GM10248 (cell line): ENCODE measurements at places on chromosomes 1 and 21.

GRCh38 chr21:32566741-32567389 lies 18.5 kb downstream of the TCP10L start:
- DNase-seq: no peak

DNA sequence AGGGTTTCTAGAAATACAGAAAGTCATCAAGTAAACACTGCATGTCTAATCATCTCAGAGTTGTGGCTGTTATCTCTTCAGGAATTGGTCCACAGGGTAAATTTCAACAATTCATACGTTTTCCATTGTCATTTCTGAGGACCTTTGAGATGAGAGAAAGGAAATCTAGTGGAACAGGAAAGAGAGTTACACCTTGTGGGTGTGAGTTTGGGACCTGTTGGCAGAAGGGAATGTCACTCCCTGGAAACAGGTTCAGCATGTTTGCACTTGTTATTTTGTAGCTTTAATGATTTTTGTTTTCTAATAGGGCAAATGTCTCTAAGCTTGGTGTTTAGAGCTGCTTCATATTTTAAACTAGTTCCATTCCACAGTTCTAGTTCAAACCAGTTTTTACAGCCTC lies 5.6 kb downstream of the TMEM167B start:
- DNase-seq: no peak

DNA sequence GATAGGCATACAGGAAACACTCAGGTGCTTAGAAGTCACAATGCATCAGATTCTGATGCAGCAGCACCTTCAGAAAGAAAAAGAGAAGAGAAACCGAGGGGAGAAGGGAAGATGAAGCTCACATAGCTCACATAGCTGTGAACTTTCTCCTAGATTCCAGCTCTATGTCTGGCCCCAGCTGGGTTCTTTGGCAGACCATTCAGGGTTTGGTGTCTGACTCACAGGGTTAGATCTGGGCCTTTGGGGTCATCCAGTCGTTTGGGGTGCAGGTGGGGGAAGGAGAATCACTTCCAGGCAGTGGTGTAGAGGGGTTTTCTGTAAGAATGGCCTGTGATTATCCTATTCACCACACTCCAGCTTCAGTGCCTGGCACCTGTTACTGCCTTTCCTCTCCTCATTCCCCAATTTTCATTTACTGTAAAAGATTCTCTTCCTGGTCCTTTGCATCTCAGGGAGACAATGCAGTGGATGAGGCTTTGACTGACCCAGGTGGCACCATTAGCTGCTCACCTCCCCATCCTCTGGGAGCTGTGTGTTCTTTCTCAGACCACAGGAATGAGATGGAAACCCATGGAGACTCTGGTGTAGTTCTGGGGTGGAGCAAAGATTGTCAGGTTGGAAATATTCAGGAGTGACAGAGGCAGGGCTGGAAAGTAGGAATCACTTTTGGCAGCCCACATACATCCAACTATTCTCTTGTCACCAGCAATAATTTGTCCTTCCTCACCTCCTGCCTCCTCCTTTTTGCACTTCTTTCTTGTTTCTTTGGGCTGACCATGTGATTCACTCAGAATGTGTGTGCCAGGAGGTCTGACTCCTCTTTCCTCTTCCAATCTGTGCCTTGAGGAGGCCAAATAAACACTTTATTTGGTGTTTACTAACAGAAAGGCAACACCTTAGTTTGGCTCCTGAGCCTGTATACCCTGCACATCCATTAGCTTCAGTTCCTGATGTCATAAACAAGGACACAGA lies 103.3 kb downstream of the PAPPA2 start:
- DNase-seq: no peak

GRCh38 chr1:235735621-235736020 lies 86.0 kb upstream of the GNG4 start:
- DNase-seq: no peak

- peak; percentile 67 for DNase-seq
Measured at GRCh38 chr1:6497215-6497866, 5.9 kb upstream of the PLEKHG5 start.

DNA sequence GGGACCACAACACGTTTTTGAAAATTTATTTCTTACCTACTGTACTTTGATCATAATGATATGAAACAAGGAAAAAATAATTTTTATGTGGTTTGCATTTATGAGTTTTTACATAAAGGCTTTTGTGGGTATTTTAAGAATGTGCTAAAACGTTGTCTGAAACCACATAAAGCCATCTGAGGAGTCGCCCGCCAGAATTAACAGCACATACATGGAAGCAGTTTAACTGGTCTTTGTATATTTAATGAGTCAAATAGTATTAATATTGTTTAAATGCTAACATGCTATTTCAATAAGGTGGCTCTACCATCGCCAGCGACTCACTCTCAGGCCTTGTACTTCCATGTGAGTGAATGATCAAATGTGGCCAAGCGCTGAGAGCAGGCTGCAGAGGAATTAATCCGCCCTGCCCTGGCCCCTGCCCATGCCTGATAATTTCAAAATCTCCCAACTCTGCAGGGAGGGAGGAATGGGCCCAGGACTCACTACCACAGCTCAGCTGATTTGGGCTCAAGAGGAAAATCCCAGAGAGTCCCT lies 49.6 kb downstream of the SLC66A1 start:
- DNase-seq: no peak

DNA sequence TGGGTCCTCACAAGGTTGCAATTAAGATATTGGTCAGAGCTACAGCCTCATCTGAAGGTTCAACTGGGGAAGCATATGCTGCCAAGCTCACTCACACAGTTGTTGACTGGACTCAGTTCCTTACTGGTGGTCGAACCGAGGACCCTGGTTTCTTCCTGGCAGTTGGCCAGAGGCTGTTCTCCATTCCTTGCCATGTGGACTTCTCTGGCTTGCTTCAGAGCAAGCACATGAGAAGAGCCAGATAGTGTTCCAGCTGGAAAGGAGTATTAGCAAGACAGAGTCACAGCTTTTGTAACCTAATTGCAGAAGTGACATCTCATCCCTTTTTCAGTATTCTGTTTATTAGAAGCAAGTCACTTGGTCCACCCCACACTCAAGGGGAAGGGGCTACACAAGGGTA lies 23.6 kb downstream of the POU2F1 start:
- no peak for DNase-seq

DNA sequence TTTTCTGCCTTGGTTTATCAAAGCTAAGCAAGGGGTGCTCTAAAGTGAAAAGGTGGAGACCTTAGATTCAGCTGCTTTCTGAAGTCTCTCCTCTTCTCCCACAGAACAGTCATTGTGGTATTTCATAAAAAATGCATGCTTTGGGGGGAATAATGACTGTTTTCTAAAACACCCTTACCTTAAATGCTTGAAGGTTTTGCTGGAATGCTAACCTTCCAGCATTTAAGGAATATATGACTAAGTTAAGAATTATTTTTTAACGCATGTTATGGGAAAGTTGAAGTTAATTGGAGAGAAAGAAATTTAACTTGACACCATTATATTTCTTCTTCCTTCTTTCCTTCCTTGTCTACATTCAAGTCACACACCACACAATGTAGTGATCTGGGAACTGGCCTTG lies 162.5 kb downstream of the ROR1 start:
- DNase-seq: no peak

DNA sequence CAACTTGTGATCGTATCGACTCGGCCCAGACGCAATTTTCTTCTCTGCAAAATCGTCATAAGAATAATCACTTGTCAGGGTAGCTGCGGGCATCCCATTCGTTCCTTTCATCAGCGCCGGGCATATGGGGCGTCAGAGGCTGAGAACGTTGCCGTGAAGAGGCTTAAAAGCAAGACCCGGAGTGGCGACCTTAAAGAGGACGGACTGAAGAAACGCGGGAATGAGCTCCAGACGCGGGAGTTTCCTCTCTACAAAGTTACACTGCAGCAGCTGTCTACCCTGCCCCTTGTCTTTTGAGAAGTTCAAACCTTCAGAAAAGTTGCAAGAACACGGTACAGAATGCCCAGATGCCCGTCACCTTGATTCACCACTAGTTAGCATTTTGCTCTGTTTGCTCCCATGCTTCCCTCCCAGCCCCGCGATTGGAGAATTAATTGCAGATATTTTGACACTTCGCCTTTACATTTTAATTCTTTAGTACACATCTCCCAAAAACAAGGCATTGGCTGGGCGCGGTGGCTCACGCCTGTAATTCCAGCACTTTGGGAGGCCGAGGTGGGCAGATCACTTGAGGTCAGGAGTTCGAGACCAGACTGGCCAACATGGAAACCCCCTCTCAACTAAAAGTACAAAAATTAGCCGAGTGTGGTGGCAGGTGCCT lies 967 bp downstream of the CENPS start:
- no peak for DNase-seq

GRCh38 chr1:63411066-63411465 lies 43.6 kb downstream of the ALG6 start:
- no peak for DNase-seq

DNA sequence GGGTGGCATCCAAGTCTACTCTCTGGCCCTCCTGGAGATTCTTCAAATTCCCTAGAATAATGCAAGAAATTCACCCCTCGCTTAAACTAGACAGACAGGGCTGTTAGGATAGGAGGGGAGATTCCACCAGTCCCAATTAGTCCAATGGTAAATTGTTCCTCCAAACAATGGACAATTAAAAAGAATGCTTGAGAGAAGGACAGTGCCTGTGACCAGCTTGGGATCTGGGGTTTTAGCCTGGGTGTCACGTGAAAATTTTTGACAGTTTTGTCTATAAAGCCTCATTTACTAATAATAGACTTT lies 177.7 kb upstream of the RAB4A start:
- no peak for DNase-seq

DNA sequence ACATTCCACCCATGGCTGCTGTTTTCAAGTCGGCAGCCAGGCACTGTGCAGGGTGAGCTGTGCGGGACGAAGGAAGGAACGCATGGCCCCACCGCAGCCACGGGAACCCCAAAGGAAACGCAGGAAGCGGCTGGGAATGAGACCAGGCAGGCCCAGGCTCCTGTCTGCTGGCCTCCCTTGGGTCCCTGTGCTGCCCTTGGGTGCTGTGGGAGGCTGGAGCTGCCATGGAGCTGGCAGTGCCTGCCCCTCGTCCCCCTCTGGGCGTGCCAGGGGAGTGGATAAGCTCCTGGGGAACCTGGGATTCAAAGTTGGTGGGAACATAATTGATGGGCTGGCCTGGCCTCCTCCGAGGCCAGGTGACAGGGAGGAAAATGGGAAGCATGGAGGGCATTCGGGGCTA lies 5.3 kb upstream of the KRTAP10-4 start:
- DNase-seq: peak; percentile 9

- no peak for DNase-seq
Measured at GRCh38 chr1:92441697-92442342, 44.9 kb downstream of the GFI1 start.

DNA sequence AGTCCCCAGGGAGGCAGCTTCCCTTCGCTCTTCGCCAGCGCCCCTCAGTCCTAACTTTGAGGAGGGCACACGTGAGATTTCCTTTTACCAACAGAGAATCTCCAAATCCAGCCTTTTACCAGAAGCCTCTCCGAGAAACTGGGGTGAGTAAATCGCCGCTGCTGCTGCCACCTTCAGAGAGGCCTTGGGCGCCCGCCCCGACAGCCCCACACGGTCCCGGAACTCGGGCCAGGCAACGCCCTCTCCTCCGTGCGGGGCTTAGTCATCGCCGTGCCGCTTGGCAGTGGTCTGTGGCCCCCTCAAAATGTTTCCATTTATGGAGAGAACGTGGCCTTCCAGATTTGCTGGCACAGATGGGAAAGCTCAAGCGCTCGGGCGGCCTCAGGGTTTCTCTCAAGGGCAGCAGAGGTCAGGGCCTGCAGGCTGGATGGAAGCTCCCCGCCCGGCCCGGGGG lies 41.4 kb upstream of the COL6A2 start:
- DNase-seq: no peak

GRCh38 chr1:219433001-219433400 lies 179.9 kb downstream of the ZC3H11B start:
- DNase-seq: no peak

- no peak for DNase-seq
Measured at GRCh38 chr1:112529301-112529700, 20.5 kb downstream of the WNT2B start.

DNA sequence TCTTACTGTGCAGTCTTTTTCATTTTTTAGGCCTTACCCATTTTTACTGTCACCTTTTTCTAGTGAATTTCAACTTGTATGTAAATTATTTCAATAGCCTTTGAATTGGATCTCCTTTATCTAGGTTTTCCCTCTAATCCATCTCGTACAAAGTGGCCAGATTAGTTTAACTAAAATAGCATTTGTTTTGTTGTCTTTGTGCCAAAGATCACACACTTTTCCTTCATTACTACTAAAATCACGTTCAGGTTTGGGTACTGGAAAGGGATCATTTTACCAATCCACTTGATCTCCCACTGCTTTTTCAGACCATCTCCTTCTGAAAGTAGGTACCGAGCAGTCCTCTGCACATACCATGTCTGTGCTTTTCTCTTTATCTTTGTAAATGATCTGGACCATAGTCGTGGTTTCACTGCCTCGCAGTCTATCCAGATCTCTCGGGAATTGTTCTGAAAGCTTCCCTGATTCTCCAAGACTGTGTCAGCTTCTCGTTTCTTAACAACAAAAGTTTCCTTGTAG lies 20.1 kb downstream of the KDM1A start:
- no peak for DNase-seq

- DNase-seq: no peak
Measured at GRCh38 chr21:33136847-33137502, 67.0 kb downstream of the OLIG1 start.

DNA sequence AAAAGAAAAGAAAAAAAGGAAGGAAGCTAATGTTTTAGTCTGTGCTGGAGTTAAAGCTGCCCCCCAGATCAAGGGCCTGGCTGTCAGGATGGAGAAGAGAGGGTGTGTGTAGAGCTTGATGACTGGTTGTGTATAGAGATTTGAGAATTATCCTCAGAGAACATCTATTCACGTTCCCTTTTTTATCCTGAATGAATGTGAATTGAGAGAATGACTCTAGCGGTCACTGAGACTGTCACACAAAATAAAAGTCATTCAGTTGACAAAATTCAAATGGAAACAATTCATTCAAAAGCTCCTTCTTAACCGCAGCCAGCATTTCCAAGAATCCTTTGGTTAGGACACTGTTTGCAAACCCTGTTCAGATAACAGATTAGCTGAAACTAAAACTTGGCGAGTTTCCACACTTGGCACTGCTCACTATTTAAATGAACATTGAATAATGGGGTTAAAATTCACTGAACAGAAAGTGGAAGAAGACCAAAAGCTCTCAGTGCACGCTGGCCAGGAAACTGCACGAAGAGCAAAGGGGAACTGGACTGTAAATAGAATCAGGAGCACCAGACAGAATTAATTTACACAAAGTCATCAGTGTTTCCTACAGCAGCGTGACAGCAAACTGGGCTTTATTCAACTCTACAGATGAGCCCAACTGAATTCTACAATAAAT lies 13.6 kb upstream of the FAM89A start:
- no peak for DNase-seq

DNA sequence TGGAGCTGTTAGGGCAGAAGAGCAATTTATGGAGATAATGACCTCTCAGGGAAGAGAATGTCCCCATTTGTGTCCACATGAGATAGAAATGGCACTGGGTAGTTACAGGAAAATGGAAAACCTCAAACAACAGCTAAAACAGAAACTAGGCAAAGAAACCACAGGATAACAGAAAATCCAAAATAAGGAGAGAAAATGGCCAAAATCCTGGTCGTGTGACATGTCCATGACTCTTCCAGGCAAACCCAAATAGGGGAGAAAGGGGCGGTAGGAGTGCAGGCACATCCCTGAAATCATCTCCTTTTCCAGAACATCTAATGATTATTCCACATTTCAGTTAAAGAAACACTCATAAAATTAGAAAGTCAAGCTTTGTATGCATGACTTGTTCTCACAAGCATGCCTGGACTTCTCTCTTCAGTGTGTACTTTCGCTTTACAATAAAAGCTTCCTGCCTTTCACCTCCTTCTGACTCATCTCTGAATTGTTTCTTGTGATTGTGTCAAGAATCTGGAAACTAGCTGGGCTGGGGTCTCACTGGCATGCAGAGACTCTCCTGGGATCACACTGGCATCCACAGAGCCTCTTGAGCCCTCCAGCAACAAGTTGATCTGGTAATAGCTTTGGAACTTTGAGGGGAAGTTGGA lies 171.4 kb upstream of the ZP4 start:
- DNase-seq: no peak
